Ascending aorta (tissue), 2 donors: ENCODE measurements at places on chromosomes 12 and 14. TPM values are rescaled to one million over a fixed set of nuclear protein-coding genes. Genes with fewer than 3 reads are reported as not detected.

DNA sequence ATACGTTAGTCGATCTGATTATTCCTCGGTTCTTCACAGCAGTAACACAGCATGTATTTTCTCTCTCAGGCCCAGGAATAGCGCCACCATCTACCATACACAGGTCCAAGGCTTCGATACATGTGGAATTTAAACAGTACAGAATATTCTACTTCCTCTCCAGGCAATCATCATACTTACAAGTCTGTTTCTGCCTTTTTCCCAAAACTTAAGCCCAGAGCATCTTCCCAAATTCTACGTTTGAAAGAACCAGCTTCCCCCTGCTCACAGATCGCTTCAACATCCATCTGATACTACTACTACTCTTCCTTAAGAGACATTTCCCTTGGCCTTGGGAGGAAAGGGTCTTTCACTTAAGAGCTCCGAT, 626 bp downstream of the TXNDC16 start:
- no peak for DNase-seq
- peak overlapping the region; percentile 93 for H3K4me3 ChIP-seq
- peak overlapping the region; percentile 93 for H3K27ac ChIP-seq
- peaks cover 13% of the 10 kb centered on the region for H3K4me1 ChIP-seq
- no peaks in the 10 kb centered on the region for H3K27me3 ChIP-seq
- H3K36me3 ChIP-seq, result no peaks in the 10 kb centered on the region

GRCh38 chr12:44286336-44286735, 450.5 kb downstream of the TMEM117 start:
- H3K36me3 ChIP-seq, result no peaks in the 10 kb centered on the region
- no peak for DNase-seq
- no peaks in the 10 kb centered on the region for H3K27me3 ChIP-seq
- H3K4me3 ChIP-seq, result no peak overlapping the region
- no peaks in the 10 kb centered on the region for H3K4me1 ChIP-seq
- no peak overlapping the region for H3K27ac ChIP-seq

GRCh38 chr14:64948612-64949210, 6.2 kb upstream of the GPX2 start:
- peaks cover 3% of the 10 kb centered on the region for H3K36me3 ChIP-seq
- H3K4me1 ChIP-seq, result peaks cover 3% of the 10 kb centered on the region
- H3K27ac ChIP-seq, result no peak overlapping the region

- H3K36me3 ChIP-seq, result no peaks in the 10 kb centered on the region
- H3K27ac ChIP-seq, result no peak overlapping the region
- H3K4me3 ChIP-seq, result no peak overlapping the region
- no peaks in the 10 kb centered on the region for H3K4me1 ChIP-seq
Measured at GRCh38 chr12:93016752-93017350, 87.8 kb upstream of the EEA1 start.

DNA sequence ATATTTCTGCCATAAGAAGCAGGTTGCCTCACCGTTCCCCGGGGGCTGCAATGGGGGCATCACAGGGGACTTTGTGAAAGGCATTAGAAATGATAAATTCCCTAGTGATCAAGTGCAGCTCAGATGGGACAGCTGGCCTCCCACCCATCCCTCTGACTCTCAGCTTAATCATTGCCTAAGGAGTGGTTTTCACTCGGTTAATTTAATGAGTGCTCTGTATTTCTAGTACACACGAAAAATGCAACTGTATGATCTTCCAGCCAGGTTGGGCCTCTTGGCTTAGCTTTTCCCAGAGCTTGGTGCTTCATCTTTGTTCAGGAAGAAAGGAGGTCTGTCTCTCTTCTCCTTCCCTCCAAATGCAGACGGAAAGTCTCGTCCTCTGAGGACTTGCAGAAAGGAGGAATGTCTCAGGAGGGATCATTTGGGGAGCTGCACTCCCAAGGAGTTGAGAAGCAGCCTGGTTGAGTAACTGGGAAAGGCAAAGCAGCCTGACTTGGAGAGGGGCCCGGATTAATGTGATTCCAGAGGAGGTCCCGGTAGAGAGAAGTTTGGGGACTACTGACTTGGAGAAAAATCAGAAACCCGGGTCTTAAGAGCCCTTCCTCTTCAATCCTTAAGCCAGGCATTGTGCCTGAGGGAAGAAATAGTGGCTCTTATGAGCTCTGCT, 7.2 kb downstream of the CD9 start:
- H3K36me3 ChIP-seq, result peaks cover 8% of the 10 kb centered on the region
- peak overlapping the region; percentile 13 for H3K4me3 ChIP-seq
- peak overlapping the region; percentile 94 for H3K27ac ChIP-seq

GRCh38 chr12:113241191-113242025, 20.1 kb downstream of the TPCN1 start:
- H3K4me1 ChIP-seq, result peaks cover 47% of the 10 kb centered on the region
- H3K27me3 ChIP-seq, result no peaks in the 10 kb centered on the region
- H3K36me3 ChIP-seq, result no peaks in the 10 kb centered on the region
- H3K4me3 ChIP-seq, result no peak overlapping the region
- DNase-seq, result peak; percentile 82

DNA sequence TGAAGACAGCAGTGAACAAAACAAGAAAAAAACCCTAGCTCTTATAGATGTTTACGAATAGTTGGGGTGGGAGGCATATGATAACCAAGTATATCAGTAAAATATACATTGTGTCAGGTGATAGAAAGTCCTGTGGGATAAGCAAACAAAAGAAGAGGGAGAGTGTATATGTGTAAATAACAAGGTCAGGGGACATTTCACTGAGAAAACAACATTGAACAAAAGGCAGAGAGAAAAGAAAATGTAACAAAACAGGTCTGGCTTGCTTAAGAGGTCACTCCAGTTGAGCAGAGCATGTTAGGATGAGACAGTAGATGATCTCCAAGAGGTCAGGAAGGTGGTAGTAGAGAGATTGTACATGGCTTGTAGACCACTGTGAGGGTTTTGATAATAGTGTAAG, 304.1 kb downstream of the ACSS3 start:
- no peak for DNase-seq
- H3K27ac ChIP-seq, result no peak overlapping the region
- H3K4me1 ChIP-seq, result no peaks in the 10 kb centered on the region
- no peaks in the 10 kb centered on the region for H3K27me3 ChIP-seq
- no peaks in the 10 kb centered on the region for H3K36me3 ChIP-seq

DNA sequence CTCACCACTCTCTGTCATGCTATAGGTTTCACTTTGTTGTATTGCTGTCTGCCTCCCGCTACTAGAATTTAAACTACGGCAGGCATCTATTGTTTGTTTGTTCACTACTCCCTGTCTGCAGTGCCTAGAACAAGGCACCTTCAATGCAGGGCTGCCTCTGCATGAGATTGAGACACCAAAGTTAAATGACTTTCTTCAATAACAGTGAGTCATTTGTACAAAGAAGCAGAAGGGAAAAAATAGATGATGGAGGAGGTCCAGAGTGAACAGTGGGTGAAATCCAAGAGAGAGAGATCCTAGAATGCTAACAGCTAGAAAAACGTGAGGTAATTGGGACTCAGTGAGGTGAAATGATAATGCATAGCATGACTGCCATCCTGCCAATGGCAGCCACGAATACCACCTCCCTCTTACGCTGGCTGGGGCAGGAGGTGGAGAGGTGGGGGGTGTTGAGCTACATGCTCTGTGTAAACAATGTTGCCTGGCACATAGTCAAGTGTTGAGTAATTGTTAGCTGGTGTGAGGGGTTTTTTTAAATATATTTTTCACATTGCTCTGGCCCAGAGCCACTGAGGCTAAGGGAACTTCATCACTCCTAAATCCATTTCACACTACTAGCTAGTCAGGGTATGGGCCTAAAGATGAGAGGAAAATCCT, 367.6 kb downstream of the RPS29 start:
- H3K27ac ChIP-seq, result peak overlapping the region; percentile 67
- no peaks in the 10 kb centered on the region for H3K27me3 ChIP-seq
- H3K4me3 ChIP-seq, result no peak overlapping the region
- peaks cover 12% of the 10 kb centered on the region for H3K4me1 ChIP-seq
- no peak for DNase-seq

GRCh38 chr12:16166563-16167470, 110.7 kb downstream of the SLC15A5 start:
- no peaks in the 10 kb centered on the region for H3K36me3 ChIP-seq
- H3K4me1 ChIP-seq, result no peaks in the 10 kb centered on the region
- DNase-seq, result no peak
- H3K4me3 ChIP-seq, result no peak overlapping the region
- no peak overlapping the region for H3K27ac ChIP-seq
- no peaks in the 10 kb centered on the region for H3K27me3 ChIP-seq

GRCh38 chr14:64880221-64881121, 764 bp upstream of the SPTB start:
- no peaks in the 10 kb centered on the region for H3K36me3 ChIP-seq
- H3K4me3 ChIP-seq, result peak overlapping the region; percentile 69
- no peak for DNase-seq

GRCh38 chr12:59087077-59087673, 166.9 kb upstream of the LRIG3 start:
- no peaks in the 10 kb centered on the region for H3K36me3 ChIP-seq
- no peak overlapping the region for H3K27ac ChIP-seq
- H3K4me1 ChIP-seq, result no peaks in the 10 kb centered on the region
- no peak for DNase-seq
- no peak overlapping the region for H3K4me3 ChIP-seq

DNA sequence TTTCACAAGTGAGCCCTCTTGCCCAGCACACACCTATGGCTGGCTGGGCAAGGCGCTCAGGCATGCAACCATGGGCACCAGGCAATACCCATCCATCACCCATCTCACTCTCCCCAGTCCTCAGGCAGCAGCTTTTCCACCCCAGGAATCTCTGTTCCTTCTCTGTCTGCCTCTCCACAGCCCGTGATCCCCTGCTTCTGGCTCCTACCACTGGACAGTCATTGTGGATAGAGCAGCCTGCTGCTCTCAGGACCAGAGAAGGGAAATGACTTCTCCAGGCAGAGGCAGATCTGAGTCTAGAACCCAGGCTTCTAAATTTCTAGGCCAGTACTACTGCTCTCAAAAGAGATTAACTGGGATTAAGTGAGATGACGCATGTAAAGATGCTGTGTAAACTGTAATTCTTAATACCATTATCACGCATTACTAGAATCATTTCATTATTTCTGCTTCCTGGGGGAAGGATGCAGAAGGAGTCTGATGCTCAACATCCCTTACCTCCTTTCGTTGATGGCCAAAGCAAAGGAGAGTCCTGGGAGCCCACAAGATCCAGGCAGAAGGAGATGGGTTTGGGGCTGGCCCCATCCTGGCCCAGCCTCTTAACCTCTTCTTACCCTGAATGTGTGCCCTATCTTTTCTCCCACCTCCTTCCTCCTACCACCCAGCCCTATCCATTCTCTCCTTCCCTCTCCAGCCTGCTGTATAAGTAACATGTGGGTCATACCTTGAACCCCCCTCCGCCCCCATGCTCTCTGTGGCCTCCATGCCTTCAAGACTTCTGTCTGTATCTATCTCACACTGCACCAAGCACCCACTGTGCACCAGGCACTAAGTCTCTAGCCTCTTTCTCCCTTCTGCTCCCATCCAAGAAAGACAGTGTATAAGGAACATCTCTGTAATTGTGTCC, 4.8 kb upstream of the AQP5 start:
- no peak overlapping the region for H3K27ac ChIP-seq
- H3K4me1 ChIP-seq, result peaks cover 10% of the 10 kb centered on the region
- H3K4me3 ChIP-seq, result no peak overlapping the region
- DNase-seq, result no peak

- no peaks in the 10 kb centered on the region for H3K27me3 ChIP-seq
- H3K36me3 ChIP-seq, result no peaks in the 10 kb centered on the region
- no peaks in the 10 kb centered on the region for H3K4me1 ChIP-seq
- no peak for DNase-seq
Measured at GRCh38 chr12:129901254-129901653, 2.6 kb downstream of the TMEM132D start.

GRCh38 chr12:24705741-24706358, 243.1 kb downstream of the BCAT1 start:
- no peaks in the 10 kb centered on the region for H3K27me3 ChIP-seq
- no peak for DNase-seq
- no peak overlapping the region for H3K27ac ChIP-seq
- H3K4me3 ChIP-seq, result no peak overlapping the region
- H3K4me1 ChIP-seq, result no peaks in the 10 kb centered on the region

GRCh38 chr12:46177837-46178608, 90.8 kb downstream of the SLC38A1 start:
- H3K36me3 ChIP-seq, result no peaks in the 10 kb centered on the region
- no peaks in the 10 kb centered on the region for H3K27me3 ChIP-seq
- no peak overlapping the region for H3K4me3 ChIP-seq
- no peak overlapping the region for H3K27ac ChIP-seq
- H3K4me1 ChIP-seq, result no peaks in the 10 kb centered on the region

- no peak overlapping the region for H3K27ac ChIP-seq
- H3K36me3 ChIP-seq, result no peaks in the 10 kb centered on the region
- H3K27me3 ChIP-seq, result no peaks in the 10 kb centered on the region
Measured at GRCh38 chr14:50871228-50871627, 625 bp upstream of the ABHD12B start.

GRCh38 chr12:61999311-61999710, 260.9 kb upstream of the USP15 start:
- no peaks in the 10 kb centered on the region for H3K27me3 ChIP-seq
- H3K4me3 ChIP-seq, result no peak overlapping the region
- no peaks in the 10 kb centered on the region for H3K36me3 ChIP-seq

Gene LALBA
- total RNA-seq, result not detected

Gene GZMH
- 0.96 TPM for total RNA-seq

Gene COQ6
- 6.7 TPM for total RNA-seq

Gene ANO4
- 0.11 TPM for total RNA-seq

Gene VRTN
- not detected for total RNA-seq

Gene CD69
- 1.3 TPM for total RNA-seq
